Kidney capillary endothelial cell (primary cell): ENCODE measurements at places on chromosomes 6 and 20.

GRCh38 chr6:121651420-121651819 is 216.0 kb downstream of the GJA1 start:
- DNase-seq = peak; percentile 88

GRCh38 chr6:104613416-104614001 is 246.2 kb downstream of the HACE1 start:
- DNase-seq = no peak

DNA sequence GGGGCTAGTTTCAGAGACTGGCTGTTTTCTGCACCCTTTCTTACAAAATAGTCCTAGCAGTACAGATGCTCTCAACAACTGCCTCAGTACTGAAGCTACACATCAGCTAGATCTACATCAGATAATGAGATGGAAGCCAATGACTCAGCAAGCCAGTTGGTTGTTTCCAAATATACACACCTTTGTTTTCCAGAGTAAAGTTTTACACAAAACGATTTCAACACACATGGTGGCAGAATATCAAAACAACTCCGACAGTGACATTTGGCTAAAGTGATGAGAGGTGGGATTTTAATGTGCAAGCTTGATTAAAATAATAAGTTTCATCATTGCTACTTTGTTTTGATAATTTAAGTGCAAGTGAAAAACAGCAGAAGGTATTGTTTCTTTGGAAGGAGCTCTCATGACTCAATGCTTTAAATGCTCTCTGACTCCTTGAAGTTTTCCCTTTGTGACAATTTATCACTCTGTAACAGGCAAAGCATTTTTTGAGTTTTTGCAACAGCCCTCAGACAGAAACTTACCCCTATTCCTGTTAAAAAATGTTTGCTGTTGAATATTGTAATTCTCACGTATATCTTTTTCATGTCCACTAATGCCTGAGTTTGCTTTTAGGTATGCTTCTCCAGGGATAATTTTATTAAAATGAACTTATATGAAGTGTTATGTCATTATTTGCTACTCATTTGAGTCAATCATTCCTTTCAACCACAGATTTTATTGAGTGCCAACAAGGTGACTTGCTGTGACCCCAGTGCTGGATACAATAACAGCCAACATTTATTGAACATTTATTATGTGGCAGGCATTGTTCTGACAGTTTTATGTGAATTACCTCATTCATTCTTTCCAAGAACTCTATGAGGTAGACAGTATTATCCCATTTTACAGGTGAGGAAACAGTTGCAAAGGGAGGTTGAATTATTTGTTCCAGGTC is 882.0 kb downstream of the TFAP2A start:
- no peak for DNase-seq

DNA sequence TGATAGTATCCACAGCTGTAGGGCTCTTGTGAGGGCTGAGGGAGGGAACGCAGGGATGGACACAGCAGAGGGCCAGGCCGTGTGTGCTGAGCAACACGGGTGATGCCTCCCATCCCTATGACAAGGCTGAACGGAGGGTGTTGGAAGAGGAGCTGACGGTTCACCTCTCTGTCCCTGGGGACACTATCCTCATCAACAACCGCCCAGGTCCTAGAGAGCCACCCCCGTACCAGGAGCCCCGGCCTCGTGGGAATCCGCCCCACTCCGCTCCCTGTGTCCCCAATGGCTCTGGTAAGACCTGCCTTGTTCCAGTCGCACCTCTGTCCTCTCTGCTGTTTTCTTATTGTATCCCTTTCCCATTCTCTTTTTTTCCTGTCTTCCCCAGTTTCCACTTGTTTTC is 10.1 kb downstream of the DDR1 start:
- no peak for DNase-seq

- DNase-seq = no peak
Observed at GRCh38 chr6:30839671-30840070, 44.6 kb upstream of the DDR1 start.

- DNase-seq = no peak
Observed at GRCh38 chr20:25229486-25230165, 18.3 kb upstream of the PYGB start.
